ENCODE measurements at places on chromosomes 2 and 18.

- peak; percentile 41 for DNase-seq
Observed at GRCh38 chr2:195659114-195659513, 2.1 kb downstream of the SLC39A10 start.

GRCh38 chr2:53150146-53150545 lies 617.5 kb upstream of the CHAC2 start:
- no peak for DNase-seq

- DNase-seq: no peak
Observed at GRCh38 chr18:45111502-45111848, 430.8 kb downstream of the SETBP1 start.

GRCh38 chr2:188580738-188581137 lies 289.1 kb downstream of the GULP1 start:
- no peak for DNase-seq

DNA sequence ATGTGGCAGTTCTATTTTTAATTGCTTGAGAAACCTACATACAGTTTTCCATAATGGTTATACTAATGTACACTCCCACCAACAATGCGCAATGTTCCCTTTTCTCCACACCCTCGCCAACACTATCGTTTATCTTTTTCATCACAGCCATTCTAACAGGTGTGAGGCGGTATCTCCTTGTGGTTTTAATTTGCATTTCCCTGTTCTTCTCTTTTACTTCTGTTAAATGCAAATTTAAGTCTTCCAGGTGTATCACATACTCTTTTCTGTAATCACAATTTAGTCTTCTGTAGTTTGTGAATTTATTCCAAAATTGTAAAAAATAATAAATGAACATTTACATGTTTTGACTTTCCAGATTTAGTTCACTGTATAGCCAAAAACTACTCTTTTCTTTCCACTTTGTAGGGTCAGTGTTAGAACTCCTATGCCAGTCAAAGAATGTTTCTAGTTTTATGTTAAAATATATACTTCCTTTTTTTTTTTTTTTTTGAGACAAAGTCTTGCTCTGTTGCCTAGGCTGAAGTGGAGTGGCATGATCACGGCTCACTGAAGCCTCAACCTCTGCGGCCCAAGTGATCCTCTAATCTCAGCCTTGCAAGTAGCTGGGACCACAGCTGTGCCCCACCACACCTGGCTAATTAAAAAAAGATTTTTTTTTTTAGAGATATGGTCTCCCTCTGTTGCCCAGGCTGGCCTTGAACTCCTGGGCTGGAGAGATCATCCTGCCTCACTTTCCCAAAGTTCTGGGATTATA lies 15.4 kb upstream of the ACYP2 start:
- no peak for DNase-seq

- DNase-seq: no peak
Observed at GRCh38 chr18:58990720-58991119, 126.0 kb downstream of the ZNF532 start.

DNA sequence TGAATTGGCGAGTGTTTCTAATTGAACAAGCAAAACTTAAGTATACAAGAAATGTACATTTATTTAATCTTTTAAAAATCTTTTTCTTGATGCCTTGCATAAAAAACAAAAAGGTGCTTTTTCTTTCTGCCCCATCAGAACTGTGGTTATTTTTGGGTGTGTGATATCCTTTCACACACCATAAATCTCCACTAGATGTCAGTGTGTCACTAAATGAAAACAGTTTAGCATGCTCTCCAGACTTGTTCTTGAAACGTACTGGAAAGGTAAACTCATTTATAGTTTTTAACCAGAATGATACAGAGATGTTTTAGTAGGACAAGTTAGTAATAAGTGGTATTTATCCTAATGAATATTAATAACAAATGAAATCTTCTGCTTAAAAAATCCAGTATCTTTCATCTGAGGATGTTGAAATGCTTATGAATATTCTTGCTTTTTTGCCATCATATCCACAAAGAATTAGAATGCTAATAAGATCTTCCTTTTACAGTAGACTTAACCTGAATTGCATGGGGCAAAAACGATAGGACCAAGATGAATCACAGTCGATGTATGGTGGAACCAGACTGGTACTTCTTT lies 96.8 kb downstream of the UBE2E3 start:
- peak; percentile 65 for DNase-seq

- DNase-seq: no peak
Observed at GRCh38 chr2:24919506-24920097, 435 bp downstream of the ADCY3 start.

GRCh38 chr18:34738175-34738894 lies 28.2 kb downstream of the DTNA start:
- DNase-seq: peak; percentile 73

- DNase-seq: no peak
Observed at GRCh38 chr2:148903979-148904378, 29.0 kb downstream of the KIF5C start.

GRCh38 chr18:44791520-44791919 lies 110.8 kb downstream of the SETBP1 start:
- DNase-seq: no peak

DNA sequence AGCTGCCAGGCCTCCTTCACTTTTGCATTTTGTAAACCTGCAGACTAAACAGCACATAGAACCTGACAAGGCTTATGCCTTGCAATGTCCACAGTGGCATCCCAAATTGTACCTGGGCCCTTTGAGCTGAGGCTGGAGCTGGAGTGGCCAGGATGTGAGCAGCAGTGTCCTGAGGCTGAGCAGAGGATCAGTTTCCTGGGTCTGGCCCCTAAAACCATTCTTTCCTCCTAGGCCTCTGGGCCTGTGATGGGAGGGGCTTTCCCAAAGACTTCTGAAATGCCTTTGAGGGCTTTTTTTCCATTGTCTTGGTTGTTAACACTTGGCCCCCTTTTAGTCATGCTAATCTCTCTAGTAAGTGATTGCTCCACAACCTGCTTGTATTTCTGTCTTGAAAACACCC lies 32.8 kb downstream of the FSIP2 start:
- DNase-seq: peak; percentile 12

DNA sequence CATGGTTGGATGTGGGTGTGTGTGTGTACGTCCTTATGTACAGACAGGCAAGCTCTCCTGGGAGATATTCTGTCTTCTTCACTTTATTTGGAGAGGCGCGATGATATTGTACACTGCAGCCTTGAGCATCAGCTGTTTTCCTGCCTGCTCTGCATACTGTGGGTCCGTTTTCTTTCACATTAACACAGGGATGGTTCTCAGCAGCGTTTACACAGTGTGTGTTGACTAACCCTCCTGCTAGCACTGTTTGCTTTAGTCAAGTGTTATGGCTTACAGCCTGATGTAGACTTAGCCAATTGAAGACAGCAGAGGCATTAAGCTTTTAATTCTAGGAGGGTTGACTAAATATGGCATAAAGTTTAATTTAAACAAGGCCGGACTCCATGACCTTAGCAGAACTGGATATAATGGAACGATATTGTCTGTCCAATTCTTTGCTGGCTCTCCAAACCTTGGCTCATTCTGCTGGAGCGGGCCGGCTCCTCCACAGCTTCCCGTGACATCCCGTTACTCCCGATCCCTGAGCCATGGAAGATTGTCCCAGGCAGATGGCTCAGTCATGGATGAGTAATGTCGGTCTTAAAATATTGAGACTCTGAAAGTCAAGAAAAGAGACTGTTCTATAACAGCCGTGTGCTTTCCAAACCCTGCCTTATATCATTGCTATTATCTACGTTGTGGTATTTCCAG lies 134.7 kb downstream of the TPGS2 start:
- no peak for DNase-seq

GRCh38 chr2:1981421-1981820 lies 237.1 kb upstream of the PXDN start:
- DNase-seq: no peak

DNA sequence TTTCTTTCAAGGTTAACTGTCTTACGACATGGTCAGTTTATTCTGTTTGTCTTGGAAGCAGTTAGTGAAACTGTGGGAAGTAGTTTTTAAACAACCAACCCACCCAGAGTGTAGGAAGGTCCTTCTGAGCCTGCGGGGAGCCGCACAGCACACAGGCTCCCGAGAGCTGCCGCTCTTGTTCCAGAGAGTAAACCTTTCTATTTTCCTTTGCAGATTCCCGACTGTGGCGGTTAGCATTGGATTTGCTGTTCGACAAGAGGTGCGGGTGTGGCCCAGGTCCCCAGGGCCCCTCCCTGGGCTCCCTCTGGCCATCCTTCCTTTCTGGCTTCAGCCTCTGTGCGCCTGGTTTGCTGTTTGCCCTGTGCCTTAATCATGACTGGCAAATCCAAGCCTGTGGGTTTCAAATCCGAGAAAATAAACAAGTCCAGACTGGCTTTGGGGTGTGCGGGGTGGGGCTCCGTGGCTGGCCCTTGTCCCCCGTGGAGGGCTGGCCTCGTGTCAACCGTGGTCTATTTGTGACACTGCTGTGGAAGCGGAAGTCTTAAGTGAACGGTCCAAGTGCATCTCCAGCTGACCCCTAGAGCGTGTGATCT lies 30.7 kb downstream of the IMPA2 start:
- DNase-seq: no peak

- no peak for DNase-seq
Observed at GRCh38 chr2:26396734-26397298, 4.9 kb upstream of the DRC1 start.

DNA sequence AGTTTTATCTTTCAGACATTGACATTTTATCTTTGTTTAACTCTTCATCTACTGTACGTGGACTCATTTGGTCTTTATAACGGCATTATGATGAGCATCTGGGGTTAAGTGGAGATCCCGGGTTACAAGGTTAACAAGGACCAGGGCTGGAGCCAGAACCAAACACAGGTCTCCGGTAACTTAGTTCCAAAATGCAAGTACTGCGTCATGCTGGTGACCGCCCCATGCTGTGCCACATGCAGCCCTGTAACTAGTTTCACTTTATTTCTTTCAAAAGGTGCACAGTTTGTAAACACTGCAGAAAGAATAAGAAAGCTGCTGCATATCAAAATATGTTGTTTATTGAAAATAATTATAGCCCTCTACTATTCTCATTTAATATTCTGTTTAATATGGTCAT lies 3.1 kb downstream of the SLC5A7 start:
- no peak for DNase-seq

GRCh38 chr2:40556293-40556692 lies 104.4 kb upstream of the SLC8A1 start:
- no peak for DNase-seq

GRCh38 chr18:58416704-58417683 lies 211.9 kb downstream of the ALPK2 start:
- DNase-seq: no peak

GRCh38 chr2:174682578-174683391 lies 81.5 kb downstream of the CHRNA1 start:
- DNase-seq: peak; percentile 78

- no peak for DNase-seq
Observed at GRCh38 chr2:157662401-157662800, 33.7 kb upstream of the ACVR1C start.

- no peak for DNase-seq
Observed at GRCh38 chr2:203574824-203575223, 39.7 kb upstream of the RAPH1 start.

GRCh38 chr18:36187826-36188721 lies 777 bp downstream of the MOCOS start:
- DNase-seq: peak; percentile 73

GRCh38 chr18:9436206-9436929 lies 38.9 kb upstream of the RALBP1 start:
- DNase-seq: no peak

DNA sequence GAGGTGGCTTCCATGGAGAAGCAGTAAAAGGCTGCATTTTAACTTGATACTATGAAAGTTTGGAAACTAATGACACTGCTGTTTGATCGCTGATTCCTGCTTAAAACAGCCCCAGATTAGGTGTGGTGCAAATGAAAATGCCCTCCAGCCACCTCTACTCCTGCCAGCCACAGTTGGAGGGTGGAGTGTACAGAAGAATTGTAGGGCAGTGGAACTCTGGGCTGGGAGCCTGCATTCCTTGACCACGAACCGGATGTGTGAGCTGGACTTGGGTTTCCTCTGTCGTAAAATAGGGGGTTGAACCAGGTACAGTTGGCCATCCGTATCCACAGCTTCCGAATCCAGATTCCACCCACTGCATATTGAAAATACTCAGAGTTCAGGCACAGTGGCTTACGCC lies 84.6 kb upstream of the RFX8 start:
- no peak for DNase-seq

DNA sequence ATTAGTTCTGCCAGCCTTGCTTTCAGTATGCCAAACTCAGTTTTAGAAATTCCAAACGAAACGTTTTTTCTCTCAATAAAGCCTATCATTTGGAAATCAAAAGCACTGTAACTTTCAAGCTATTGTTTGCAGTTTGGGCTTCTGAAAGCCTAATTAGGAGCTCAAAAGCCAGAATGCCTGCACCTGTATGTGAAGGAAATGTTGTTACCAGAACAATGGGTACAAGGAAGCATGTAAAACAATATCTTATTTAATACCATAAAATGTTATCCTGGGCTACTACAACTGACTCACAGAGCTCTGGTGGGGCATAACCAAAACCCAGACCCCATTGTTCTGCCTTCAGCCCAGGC lies 12.6 kb upstream of the GULP1 start:
- peak; percentile 16 for DNase-seq

GRCh38 chr2:227765788-227766372 lies 20.2 kb downstream of the SCYGR8 start:
- no peak for DNase-seq

- no peak for DNase-seq
Observed at GRCh38 chr2:237485304-237485703, 1.7 kb upstream of the MLPH start.

- no peak for DNase-seq
Observed at GRCh38 chr2:5227062-5227699, 465.0 kb upstream of the SOX11 start.

DNA sequence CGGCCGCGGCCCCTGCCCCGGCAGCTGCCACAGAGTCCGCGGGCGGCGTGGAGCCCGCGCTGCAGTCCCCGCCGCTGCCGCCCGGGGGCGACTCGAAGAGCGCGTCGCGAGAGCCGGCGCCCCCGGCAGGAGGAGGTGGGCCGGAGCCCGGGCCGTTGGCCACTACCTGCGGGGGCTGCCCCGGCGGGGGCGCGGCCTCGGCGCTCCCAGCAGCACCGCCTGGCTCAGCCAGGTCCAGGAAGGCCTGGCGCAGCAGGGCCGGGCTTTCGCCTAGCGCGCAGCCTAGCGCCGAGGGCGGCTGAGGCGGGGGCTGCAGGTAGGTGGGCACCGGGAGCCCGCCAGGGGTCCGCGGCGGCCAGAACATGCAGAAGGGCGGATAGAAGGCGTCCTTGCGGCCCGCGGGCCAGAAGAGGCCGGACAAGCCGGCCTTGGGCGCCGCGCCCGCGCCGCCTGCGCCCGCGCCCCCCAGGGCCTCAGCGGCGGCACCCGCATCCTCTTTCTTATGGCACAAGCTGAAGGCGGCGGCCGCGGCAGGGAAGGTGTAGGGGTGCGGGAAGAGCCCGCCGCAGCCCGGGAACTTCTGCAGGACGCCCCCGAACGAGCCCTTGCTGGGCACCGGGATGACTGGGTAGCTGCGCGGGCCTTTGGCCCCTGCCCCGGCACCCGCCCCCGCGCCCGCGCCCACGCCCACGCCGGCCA lies 3.9 kb downstream of the SKOR2 start:
- DNase-seq: peak; percentile 76

- no peak for DNase-seq
Observed at GRCh38 chr2:225806105-225806504, 406.6 kb downstream of the NYAP2 start.
